ENCODE measurements at places on chromosomes 1 and 21.

- no peak overlapping the region for H3K27ac ChIP-seq
- H3K27me3 ChIP-seq = no peaks in the 10 kb centered on the region
- peaks cover under 1% of the 10 kb centered on the region for H3K4me1 ChIP-seq
Observed at GRCh38 chr1:117046781-117047180, 13.3 kb upstream of the TTF2 start.

- no peaks in the 10 kb centered on the region for H3K27me3 ChIP-seq
- no peaks in the 10 kb centered on the region for H3K4me1 ChIP-seq
- no peak overlapping the region for H3K4me3 ChIP-seq
Observed at GRCh38 chr1:118931876-118932275, 56.3 kb downstream of the TBX15 start.

DNA sequence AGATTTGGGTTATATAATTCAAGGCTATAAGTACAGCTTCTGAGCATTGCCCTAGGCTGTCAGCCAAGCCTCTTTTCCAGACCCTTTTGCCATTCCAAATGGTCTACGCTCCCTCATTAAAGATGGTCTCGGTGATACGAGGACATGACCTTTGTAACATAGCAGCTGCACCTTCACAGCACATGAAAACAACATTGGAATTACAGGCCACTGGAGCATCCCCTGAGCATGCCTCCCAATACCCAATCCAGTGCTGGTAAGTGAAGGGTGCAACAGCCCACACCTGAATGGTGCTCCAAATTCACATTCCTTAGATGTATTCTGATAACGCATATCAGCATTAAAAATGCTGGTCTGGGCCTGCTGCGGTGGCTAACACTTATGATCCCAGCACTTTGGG is 20.1 kb upstream of the PTPRF start:
- H3K27me3 ChIP-seq = no peaks in the 10 kb centered on the region
- no peak overlapping the region for H3K4me3 ChIP-seq
- no peaks in the 10 kb centered on the region for H3K36me3 ChIP-seq
- no peak for DNase-seq

DNA sequence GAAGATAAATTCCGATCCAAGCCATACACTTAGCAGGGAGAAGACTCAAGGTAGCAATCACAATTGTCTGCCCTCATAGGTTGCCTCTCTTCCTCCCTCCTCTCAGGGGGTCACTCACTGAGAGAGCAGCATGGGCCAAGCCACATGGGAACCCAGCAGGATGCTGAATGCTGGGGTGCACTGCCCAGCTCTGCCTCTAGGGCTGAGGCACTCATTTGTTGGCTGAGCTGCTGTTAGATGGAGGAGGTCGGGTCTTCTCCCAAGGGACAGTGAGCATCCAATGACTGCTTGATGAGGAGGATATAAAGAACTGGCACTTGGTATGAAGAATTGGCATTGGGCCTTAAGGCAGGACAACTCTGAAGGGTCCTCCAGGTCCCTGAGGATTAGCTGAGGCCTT is 418.8 kb downstream of the SIPA1L2 start:
- no peak for DNase-seq
- no peaks in the 10 kb centered on the region for H3K27me3 ChIP-seq
- no peaks in the 10 kb centered on the region for H3K4me1 ChIP-seq
- H3K36me3 ChIP-seq = no peaks in the 10 kb centered on the region
- H3K4me3 ChIP-seq = no peak overlapping the region

GRCh38 chr1:111621050-111621449 is 1.5 kb downstream of the RAP1A start:
- H3K27me3 ChIP-seq = no peaks in the 10 kb centered on the region
- H3K4me3 ChIP-seq = peak overlapping the region; percentile 75
- DNase-seq = peak; percentile 30
- no peaks in the 10 kb centered on the region for H3K36me3 ChIP-seq
- H3K27ac ChIP-seq = peak overlapping the region; percentile 91
- peaks cover 68% of the 10 kb centered on the region for H3K4me1 ChIP-seq

DNA sequence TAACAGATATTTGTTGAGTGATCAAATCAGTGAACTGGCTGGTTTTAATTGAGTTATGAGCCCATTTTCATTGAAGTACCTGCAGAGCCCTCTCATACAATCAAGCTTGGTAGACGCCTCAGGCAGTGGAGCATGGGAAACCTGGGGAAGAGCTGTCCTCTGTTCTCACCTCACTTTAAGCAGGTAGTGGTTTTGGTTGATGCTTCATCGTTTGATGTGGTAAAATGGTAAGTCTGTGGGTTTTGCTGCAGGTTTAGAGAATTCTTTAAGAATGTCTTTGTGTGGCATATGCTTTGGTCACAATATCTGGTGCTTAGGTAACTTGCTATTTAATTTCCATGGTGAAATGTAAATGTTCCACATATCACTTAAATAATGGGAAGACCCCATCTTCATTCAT is 10.0 kb downstream of the LAMC1 start:
- H3K4me1 ChIP-seq = peaks cover 19% of the 10 kb centered on the region
- no peak overlapping the region for H3K4me3 ChIP-seq
- H3K27me3 ChIP-seq = no peaks in the 10 kb centered on the region
- DNase-seq = peak; percentile 63

DNA sequence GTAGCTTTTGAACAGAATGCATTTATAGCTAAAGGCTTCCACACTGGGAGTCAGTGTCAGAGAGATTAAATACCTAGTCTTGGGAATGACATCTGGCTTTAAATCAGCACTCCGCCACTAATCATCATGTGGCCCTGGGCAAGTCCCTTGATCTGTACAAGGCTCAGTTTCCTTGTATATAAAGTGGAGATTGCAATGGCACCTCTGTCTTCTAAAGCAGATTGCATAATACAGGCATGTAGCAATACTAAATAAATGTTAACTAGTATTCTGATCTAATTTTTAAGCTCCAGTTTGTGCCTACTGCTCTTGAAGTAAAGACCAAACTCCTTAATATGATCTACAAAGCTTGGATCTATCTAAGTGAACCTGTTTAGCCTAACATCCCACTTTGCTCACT is 249.4 kb downstream of the PLPP3 start:
- no peak overlapping the region for H3K27ac ChIP-seq
- H3K4me1 ChIP-seq = no peaks in the 10 kb centered on the region
- no peaks in the 10 kb centered on the region for H3K36me3 ChIP-seq
- DNase-seq = no peak

DNA sequence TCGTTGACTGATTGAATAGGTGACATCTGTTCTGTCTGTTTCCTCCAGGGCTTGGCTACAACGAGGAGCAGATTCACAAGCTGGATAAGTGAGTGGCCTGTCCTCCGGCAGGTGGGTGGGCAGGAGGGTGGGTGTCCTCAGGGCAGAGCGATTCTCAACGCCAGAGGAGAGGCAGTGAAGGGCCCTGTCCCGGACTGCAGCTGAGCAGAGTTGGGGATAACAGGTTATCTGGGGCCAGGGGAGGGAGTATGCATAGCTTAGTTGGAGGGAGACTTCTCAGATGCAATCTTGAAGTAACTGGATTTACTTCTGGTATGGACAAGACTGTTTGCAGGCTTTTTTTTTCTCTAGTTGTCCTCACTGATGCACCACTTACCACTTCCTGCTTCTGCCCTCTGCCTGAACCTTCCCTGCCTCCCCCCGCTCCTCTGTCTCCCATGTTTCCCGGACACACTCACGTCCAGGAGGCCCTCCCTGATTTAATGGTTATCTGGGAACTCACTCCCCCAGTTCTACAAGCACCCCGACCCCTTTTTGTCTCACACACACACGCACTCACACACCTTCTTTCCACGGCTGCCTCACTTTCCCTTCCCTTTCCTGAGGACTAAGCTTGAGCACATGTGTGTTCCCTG is 16.4 kb upstream of the RASSF5 start:
- no peaks in the 10 kb centered on the region for H3K27me3 ChIP-seq
- H3K4me3 ChIP-seq = no peak overlapping the region
- no peak for DNase-seq
- H3K4me1 ChIP-seq = no peaks in the 10 kb centered on the region
- no peak overlapping the region for H3K27ac ChIP-seq
- peaks cover 87% of the 10 kb centered on the region for H3K36me3 ChIP-seq

- H3K27me3 ChIP-seq = no peaks in the 10 kb centered on the region
- no peak overlapping the region for H3K27ac ChIP-seq
- no peak overlapping the region for H3K4me3 ChIP-seq
- DNase-seq = no peak
- H3K4me1 ChIP-seq = no peaks in the 10 kb centered on the region
Observed at GRCh38 chr1:221643404-221644144, 98.3 kb downstream of the DUSP10 start.

DNA sequence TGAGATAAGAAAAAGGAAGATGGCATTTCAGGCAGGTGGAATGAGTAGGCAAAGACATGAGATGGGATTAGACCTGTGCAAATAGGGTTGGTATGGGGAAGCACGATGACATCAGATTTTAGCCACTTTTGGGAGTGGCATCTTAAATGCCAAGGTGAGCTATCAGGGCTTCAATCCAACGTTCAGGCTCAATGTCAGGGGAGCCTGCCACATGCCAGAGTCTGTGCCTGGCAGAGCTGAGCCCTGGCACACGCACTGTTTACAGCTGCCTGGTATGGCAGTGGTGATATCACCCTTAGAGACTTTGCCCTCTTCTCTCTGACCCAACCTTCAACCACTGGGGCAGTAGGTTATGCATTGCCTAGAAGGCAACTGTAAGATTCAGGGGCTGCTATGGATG is 1.1 kb upstream of the GUCA2B start:
- H3K27ac ChIP-seq = no peak overlapping the region
- no peak overlapping the region for H3K4me3 ChIP-seq
- no peak for DNase-seq
- H3K27me3 ChIP-seq = no peaks in the 10 kb centered on the region

DNA sequence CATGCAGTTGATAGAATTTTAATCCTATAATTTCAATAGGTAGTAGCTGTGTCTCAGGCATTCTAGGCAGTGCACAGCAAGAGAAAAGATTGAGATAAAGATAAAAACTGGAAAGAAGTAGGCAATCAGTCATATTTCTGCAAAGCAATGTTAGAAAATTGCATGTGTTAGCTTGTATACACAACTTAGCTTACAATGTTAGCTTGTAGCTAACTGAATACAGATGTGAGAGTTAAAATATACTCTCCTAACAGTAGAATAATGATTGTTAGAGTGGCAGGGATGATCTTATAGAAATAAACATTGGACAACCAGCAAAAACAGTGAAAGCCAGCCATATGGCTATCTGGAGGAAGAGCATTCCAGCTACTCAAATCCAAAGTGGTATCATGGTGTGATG is 29.0 kb downstream of the PTPRC start:
- H3K4me1 ChIP-seq = peaks cover 82% of the 10 kb centered on the region
- H3K27ac ChIP-seq = peak overlapping the region; percentile 75
- no peaks in the 10 kb centered on the region for H3K27me3 ChIP-seq
- H3K4me3 ChIP-seq = peak overlapping the region; percentile 2
- no peak for DNase-seq

DNA sequence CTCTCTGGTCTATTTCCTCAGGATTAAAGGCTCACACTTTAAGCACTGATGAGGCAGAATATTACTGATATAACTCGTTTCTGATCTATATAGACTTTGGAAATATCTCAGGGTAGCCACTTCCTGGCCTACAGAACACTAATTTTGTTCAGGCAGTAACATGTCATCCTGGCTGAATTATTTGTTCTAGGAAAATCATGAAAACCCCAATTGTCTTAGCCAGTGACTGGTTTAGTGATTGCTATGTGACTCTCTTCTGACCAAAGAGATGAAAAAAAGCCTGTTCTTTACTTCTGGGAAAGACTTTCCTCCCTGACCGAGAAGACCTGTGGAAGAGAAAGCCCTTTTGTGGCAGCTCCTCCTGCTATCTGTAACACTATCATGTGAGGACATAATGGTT is 453.7 kb downstream of the SETD4 start:
- DNase-seq = no peak
- H3K27me3 ChIP-seq = no peaks in the 10 kb centered on the region
- H3K36me3 ChIP-seq = no peaks in the 10 kb centered on the region
- H3K4me1 ChIP-seq = no peaks in the 10 kb centered on the region
- no peak overlapping the region for H3K4me3 ChIP-seq
- no peak overlapping the region for H3K27ac ChIP-seq

- no peak overlapping the region for H3K27ac ChIP-seq
- no peak overlapping the region for H3K4me3 ChIP-seq
- H3K27me3 ChIP-seq = no peaks in the 10 kb centered on the region
Observed at GRCh38 chr1:72397786-72398185, 115.4 kb upstream of the NEGR1 start.

- DNase-seq = no peak
- no peaks in the 10 kb centered on the region for H3K27me3 ChIP-seq
- H3K4me3 ChIP-seq = no peak overlapping the region
- H3K27ac ChIP-seq = no peak overlapping the region
- H3K36me3 ChIP-seq = no peaks in the 10 kb centered on the region
Observed at GRCh38 chr21:28282833-28283232, 709.8 kb downstream of the LTN1 start.

GRCh38 chr21:36766511-36766910 is 67.6 kb downstream of the SIM2 start:
- H3K27me3 ChIP-seq = no peaks in the 10 kb centered on the region
- no peak for DNase-seq
- H3K4me3 ChIP-seq = no peak overlapping the region
- H3K27ac ChIP-seq = no peak overlapping the region

DNA sequence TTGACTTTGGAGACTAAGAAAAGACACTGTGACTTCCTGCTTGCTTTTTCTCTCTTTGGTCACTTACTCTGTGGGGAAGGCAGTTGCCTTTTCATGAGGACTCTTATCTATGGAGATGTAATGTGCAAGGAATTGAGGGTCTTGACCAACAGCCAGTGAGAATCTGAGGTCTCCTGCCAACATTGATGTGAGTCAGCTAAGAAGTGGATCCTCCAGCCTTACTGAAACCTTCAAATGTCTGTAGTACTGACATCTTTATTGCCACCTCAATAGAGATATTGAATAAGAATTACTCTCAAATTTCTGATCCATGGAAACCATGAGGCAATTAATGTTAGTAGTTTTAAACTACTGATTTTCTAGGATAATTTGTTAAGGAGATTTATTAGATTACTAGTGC is 598.4 kb downstream of the ADGRL2 start:
- no peak for DNase-seq
- H3K4me1 ChIP-seq = no peaks in the 10 kb centered on the region
- no peaks in the 10 kb centered on the region for H3K27me3 ChIP-seq
- H3K4me3 ChIP-seq = no peak overlapping the region
- no peak overlapping the region for H3K27ac ChIP-seq
- H3K36me3 ChIP-seq = no peaks in the 10 kb centered on the region

GRCh38 chr1:183956559-183957188 is 80.9 kb downstream of the COLGALT2 start:
- no peaks in the 10 kb centered on the region for H3K27me3 ChIP-seq
- DNase-seq = peak; percentile 67
- no peaks in the 10 kb centered on the region for H3K36me3 ChIP-seq

GRCh38 chr1:11979028-11979850 is 1.0 kb upstream of the MFN2 start:
- H3K27ac ChIP-seq = peak overlapping the region; percentile 98
- H3K4me1 ChIP-seq = peaks cover 22% of the 10 kb centered on the region
- peak overlapping the region; percentile 88 for H3K4me3 ChIP-seq
- DNase-seq = no peak
- H3K27me3 ChIP-seq = no peaks in the 10 kb centered on the region

GRCh38 chr1:96515925-96516324 is 205.7 kb upstream of the PTBP2 start:
- H3K36me3 ChIP-seq = no peaks in the 10 kb centered on the region
- no peak overlapping the region for H3K27ac ChIP-seq
- DNase-seq = no peak
- no peaks in the 10 kb centered on the region for H3K27me3 ChIP-seq
- no peaks in the 10 kb centered on the region for H3K4me1 ChIP-seq

- no peak overlapping the region for H3K27ac ChIP-seq
- no peaks in the 10 kb centered on the region for H3K4me1 ChIP-seq
- no peak overlapping the region for H3K4me3 ChIP-seq
- no peaks in the 10 kb centered on the region for H3K27me3 ChIP-seq
- no peak for DNase-seq
Observed at GRCh38 chr1:158020886-158021620, 27.6 kb downstream of the KIRREL1 start.

Measured in naive thymus-derived CD4-positive, alpha-beta T cell (primary cell).